ENCODE measurements at places on chromosomes 2 and 18.

- peak; percentile 86 for DNase-seq
Observed at GRCh38 chr2:69643602-69644505, at the start of gene AAK1. Gene AAK1 (minus strand): TSS chr2:69643739. CDS start chr2:69643040, 699 bp downstream.

GRCh38 chr18:62863579-62864001, 148.2 kb downstream of the PHLPP1 start:
- no peak for DNase-seq

DNA sequence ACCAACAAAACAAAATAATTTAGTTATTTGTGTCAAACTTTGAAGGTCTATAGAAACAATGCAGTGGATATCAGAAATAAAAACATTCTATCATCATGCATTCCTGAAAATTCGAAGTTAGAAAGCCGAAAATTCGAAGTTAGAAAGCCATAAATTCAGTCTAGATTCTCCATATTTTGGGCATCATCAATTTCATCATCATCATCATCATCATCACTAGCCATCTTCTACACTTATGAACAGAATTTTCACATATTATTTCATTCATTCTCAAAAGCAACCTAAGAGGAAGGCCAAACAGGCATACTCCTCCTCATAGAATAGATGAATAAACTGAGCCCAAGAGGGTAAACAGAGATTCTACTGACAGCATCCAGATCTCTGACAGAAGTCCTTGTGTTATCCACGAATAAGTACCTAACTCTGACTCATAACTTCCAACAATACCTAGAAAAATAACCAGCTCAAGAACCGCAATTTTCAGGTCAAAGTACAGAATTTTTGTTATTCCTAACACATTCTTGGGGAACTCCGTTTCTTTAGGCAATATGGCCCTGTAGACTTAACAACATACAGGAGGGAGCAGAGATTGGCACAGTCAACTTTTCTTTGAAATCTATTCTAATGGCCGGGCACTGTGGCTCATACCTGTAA, 84.7 kb downstream of the TCF4 start:
- no peak for DNase-seq

- no peak for DNase-seq
Observed at GRCh38 chr2:39109537-39109936, 11.3 kb downstream of the SOS1 start.

GRCh38 chr2:195395362-195395761, 261.7 kb upstream of the SLC39A10 start:
- no peak for DNase-seq

- no peak for DNase-seq
Observed at GRCh38 chr2:9405636-9406035, 17.7 kb downstream of the ITGB1BP1 start.

DNA sequence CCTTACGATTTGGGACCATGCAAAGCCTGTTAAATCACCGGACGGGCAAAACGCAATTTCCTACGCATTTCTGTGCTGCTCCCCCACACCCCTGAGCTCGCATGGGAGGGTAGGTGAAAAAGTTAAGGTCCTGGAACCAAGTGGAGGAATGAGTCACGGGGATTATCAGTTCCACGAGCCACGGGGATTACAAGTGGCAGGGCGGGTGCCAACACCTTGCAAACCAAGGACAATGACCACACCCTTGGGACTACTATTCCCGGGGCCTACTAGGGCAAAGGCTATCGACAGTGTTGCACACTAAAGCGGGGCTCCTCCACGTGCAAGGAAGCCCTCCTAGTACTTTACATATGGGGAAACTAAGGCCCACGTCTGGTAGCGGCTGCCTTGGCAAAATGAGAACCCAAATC, 447 bp downstream of the RETSAT start:
- peak; percentile 19 for DNase-seq

DNA sequence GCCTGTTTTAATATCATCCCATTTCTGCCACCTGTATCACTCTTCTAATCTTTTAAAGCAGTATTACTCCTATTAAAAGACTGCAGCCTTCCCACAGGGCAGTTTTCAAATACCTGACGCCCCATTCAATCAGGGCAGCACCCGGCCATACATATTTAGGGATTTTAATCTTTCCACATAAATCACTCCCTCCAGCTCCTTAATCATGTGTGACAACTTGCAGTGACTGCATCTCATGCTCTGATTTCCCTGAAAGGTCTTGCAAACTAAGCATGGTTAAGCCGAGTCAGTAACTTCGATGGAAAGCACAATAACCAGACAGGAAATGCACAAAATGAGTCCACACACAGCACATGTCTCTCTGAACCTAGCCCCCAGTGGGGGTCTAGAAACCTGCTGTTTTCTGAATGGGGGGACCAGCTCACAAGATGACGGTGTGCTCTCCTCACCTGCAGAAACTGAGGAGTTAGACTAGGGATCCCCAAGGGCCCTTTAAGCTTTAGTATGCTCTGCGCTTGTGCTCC, 116.9 kb upstream of the CREB1 start:
- DNase-seq, result no peak

DNA sequence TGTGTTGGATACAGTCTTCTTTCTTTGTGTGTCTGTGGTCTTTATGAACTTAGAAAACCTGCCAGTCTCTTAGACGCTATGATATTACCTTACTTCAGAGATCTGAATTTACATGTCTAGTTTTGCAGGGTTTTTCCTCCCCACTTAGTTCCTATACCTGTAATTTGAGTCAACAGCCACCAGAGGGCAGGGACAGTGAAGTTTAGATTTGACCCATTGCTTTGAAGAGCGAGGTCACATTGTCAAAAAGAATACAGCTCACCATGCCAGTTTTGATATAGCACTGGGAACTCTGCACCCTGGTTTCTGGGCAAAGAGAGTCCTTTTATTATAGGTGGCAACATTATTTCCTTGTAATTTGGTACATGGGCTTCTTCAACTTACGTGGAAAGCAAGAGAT, 102.3 kb downstream of the MAPK4 start:
- DNase-seq, result peak; percentile 11

DNA sequence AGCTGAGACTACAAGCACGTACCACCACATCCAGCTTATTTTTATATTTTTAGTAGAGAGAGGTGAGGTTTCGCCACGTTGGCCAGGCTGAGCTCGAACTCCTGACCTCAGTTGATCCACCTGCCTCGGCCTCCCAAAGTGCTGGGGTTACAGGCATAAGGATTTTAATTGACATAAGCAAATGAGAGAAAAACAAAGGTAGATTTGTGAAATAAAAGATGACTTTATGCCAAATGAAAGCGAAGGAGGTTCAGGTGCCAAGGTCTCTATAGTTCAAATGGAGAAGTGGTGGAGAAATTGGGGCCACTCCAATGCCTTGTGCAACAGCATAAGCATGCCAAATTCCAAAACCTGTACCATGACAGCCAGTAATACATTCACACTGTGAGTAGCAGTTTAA, 180.6 kb downstream of the MREG start:
- DNase-seq, result no peak

DNA sequence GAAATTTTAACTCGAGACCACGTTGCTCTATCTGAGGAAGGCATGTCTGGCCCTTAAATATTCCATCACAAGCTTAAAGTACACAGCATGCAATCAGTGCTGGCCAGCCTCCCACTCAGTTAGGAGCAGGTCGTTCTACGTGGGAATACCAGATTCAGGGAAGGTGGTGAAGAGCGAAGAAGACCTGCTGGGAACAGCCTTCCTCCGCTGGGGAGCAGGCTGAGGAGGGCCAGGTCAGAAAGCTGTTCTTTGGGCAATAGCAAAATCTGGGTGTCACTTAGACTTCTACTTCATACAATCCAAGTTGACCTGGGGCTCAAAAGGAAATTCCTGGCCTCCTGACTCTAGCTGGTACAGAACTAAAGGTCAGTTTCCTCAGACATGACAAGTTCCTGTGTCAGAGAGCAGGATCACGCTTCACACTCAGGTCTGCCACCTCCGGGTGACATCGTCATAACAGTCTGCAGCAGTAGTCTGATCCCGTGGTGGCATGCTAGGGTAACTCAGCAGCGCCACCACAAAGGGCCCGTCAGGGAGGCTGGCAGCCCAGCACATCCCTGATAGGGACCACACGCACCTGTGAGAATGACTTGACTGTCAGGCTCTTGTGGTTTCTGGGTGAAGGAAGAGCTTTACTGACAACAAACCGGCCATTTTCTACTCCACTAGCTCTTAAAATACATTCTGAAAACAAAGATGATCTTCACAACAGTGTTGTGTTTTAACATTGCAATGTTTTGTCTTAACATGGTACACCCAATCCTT, 35.2 kb upstream of the NAPG start:
- peak; percentile 41 for DNase-seq

DNA sequence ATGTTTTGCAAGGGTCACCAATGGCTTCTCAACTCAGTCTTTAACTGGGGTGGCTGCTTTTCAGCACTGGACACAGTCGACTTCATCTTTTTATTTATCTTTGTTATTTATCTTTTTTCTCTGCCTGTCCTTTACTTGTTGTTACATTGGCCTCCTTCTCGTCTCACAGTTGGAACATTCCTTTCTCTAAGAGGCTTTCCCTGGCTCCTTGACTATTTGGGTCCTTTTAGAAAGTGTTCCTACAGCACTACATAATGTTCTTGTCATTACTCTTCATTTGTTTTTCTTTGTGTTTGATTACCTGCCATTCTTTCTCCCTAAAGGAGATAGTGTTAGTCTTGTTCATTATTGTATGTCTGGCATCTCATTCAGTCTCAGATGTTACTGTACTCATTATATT, 122.0 kb downstream of the KIAA1328 start:
- DNase-seq, result no peak

DNA sequence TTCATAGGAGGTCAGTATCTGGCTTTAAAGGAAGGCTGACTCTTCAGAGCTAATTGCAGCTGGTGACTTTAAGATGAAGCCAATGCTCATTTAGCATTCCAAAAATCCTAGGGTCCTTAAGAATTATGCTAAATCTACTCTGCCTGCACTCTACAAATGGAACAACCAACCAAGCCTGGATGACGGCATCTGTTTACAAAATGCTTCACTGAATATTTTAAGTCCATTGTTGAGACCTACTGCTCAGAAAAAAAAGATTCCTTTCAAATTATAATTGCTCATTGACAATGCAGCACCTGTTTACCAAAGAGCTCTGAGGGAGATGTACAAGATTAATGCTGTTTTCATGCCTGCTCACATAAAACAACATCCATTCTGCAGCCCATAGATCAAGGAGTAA, 31.4 kb downstream of the YWHAQ start:
- DNase-seq, result no peak

DNA sequence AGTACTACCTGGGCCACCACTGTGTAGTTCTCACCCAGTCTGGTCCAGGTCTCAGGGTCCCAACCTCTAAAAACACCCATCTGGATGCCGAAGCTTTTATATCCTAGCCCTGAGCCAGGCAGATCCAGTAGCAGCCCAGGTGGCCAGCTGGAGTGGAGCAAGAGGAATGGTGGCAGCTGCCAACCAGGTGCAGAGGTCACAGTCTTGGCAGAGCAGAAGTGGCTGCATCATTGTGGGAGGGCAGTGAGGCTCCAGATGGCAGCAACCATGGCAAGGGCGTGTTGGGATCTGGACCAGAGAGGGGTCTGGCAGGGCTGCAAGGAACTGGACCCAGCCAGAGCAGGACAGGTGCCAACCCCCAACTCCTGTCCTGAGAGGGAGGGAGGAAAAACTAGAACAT, 72.2 kb upstream of the AGAP1 start:
- DNase-seq, result no peak

DNA sequence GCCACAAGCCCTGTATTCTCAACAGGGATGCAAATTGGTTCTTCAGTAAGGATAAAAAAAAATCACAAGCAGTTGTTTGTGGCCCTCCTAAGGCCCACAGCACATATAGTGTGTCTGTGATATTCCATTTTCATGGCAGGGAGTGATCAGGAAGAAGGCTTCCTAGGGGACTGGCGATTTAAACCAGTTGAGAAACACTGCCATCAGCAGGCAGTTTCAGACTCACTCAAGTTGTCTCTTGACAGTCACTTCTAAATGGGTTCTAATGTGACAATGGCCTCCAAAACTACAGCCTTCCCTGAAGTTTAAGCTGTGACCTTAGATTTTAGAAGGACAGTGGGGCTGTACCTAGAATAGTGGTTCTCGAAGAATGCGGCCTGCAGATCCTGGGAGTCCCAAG, 6.0 kb downstream of the CIAO1 start:
- no peak for DNase-seq

- no peak for DNase-seq
Observed at GRCh38 chr18:3401669-3402620, 48.0 kb upstream of the TGIF1 start.
